Breast epithelium (tissue), 4 donors: ENCODE measurements at places on chromosomes 13 and 19. TPM values are rescaled to one million over a fixed set of nuclear protein-coding genes. Genes with fewer than 3 reads are reported as not detected.

DNA sequence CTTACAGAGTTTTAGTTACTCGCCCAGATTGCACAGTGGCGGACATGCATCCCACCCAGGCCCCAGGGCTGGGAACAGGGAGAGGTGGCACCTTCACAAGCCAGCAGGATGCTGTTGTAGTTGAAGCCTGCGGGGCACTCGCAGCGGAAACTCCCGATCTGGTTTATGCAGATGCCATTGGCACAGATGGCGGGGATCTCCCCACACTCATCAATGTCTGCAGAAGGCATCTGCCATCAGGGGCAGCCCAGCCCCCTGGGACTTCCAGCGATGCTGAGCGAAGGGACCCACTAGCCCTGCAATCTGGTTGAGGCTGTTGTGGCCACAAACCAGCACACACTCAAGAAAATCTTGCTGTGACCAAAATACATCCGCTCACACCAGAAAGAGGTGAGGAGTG lies 44.6 kb downstream of the CCL25 start:
- no peak for DNase-seq

DNA sequence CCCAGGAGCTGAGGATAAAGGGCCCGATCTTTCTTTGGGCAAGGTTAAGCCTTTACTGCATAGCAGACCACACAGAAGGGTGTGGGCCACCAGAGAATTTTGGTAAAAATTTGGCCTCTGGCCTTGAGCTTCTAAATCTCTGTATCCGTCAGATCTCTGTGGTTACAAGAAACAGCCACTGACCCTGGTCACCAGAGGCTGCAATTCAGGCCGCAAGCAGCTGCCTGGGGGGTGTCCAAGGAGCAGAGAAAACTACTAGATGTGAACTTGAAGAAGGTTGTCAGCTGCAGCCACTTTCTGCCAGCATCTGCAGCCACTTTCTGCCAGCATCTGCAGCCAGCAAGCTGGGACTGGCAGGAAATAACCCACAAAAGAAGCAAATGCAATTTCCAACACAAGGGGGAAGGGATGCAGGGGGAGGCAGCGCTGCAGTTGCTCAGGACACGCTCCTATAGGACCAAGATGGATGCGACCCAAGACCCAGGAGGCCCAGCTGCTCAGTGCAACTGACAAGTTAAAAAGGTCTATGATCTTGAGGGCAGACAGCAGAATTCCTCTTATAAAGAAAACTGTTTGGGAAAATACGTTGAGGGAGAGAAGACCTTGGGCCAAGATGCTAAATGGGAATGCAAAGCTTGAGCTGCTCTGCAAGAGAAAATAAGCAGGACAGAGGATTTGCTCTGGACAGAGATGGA lies 8.4 kb upstream of the CEACAM19 start:
- no peak for DNase-seq

SHANK1 gene
- total RNA-seq: 0.98 TPM

CGB5 gene
- total RNA-seq: not detected

DNA sequence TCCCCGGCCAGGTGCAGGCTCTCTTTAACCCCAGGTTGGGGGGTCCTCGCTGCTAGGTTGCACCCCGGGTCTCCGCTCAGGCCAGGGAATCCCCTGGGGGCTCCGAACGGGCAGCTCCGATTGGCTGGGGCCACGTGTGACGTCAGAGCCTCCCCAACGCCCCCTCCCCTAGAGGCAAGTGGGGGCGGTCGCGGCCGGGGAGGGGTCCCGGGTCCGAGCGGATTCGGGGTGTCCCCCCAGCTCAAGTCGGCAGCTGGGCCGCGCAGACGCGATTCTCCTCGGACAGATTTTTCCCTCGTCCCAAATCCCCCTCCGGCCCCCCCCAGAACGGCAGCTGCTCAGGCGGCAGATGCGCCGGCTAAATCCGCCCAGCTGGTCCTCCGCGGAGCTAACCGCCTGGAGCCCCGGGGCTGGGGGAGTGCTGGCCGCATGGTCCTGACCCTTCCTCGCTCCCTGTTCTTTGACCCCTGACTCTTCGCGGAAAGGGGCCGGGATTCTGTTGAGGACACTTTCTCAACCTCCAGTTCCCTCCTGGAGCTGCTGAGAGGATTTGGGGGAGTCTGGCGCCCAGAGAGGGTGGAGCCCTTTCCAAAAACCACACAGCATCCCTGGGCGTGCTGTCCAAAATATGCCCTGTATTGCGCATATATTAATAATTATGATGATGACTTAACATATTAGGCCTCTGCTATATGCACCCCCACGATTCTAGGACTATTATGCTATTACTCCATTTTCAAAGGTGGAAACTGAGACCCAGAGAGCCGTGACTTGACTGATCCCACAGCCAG lies 25.4 kb upstream of the SEMA6B start:
- no peak for DNase-seq

- no peak for DNase-seq
Measured at GRCh38 chr19:18980432-18981020, 39.5 kb upstream of the HOMER3 start.

OLFM2 gene
- 7.2 TPM for total RNA-seq

TLE2 gene
- total RNA-seq: 25.3 TPM

- DNase-seq: no peak
Measured at GRCh38 chr13:40146611-40147117, 491.2 kb downstream of the COG6 start.

DNA sequence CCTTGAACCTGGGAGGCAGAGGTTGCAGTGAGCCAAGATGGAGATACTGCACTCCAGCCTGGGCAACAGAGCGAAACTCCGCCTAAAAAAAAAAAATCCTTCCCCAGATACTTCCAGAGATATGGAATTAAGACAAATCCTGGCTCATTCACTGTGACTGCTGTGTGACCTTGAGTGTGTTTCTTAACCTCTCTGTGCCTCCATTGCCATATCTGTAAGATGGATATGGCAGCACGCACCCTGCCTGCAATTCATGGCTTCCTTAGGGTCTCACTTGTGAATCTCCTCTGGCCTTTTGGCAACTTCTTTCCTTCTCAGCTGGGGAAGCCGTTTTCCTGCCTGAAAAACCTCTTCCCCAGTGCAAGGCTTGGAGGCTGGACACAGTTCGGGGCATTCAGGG lies 33.8 kb upstream of the ONECUT3 start:
- DNase-seq: no peak

DNA sequence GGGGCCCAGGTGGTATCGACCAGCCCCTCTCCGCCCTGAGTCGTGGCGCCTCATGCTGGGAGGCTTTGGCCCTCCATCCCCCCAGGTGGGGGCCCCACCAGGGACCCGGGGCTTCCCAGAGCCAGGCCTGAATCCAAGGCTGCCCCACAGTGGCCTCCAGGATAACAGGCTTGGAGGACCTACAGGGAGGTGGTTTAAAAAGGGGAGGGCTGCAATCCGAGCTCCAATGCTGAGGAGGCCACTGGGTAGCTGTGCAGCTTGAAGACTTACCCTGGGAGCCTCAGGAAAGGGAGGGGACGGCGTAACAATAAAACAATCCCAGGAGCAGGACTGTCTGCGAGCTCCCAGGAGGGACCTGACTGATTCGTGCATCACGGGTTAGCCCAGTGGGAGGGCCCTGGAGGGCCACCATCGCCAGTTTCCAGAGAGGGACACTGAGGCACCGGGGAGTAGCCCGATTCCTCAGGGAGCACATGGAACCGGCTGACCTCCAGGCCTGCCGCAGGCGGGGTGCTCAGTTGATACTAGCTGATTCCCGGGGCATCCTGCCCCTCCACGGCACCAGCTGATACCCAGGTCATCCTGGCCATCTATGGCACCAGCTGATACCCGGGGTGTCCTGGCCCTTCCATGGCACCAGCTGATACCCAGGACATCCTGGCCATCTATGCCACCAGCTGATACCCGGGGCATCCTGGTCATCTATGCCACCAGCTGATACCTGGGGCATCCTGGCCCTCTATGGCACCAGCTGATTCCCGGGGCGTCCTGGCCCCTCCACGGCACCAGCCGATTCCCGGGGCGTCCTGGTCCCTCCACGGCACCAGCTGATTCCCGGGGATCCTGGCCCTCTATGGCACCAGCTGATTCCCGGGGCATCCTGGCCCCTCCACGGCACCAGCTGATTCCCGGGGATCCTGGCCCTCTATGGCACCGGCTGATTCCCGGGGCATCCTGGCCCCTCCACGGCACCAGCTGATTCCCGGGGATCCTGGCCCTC lies 3.7 kb upstream of the C2CD4C start:
- DNase-seq: no peak

- DNase-seq: no peak
Measured at GRCh38 chr13:26679411-26680122, 81.0 kb downstream of the GPR12 start.

DNA sequence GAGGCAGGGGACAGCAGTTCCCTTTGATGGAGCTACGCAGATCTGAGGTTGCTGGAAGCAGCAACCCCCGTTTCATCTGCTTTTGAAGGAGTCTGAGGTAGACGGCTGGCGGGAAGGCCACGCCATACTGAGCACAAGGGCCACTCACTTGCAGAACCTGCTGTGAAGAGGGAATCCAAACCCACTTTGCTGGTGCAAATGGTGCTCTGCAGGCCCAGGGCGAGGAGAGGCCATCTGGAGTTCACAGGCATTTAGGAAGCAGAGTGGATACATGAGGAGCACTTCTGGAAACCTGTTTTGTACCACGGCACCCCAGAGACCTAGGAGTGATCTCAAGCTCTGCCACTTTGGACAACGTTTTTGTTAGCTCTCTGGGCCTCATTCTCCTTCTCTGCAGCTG lies 227.8 kb downstream of the UQCRFS1 start:
- no peak for DNase-seq

DNA sequence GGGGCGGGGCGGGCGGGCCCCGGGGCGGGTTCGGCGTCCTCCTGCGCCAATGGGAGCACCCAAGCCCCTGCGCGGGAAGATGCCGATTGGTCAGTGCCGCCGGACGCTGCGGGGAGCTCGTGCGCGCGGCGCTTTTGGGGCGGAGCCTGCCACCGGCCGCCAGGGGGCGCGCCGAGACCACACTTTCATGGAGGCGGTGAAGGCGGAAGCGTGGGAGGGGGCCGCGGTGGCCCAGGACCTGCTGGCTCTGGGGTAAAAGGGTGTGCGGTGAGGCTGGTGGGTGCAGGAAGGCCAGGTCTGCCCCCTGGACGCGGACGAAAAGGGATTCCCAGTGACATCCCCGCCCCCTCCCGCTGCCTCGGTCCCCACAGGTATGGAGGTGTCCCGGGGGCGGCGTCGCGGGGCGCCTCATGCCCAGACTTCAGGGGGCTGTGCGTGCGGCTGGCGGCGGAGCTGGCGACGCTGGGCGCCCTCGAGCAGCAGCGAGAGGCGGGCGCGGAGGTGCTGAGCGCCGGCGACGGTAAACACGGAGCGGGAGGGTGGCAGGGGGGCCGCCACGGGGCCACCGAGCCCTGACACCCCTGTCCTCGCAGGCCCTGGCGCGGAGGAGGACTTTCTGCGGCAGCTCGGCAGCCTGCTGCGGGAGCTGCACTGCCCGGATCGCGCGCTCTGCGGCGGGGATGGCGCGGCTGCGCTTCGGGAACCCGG lies at the start of gene FAM98C:
FAM98C (plus strand) TSS at position 127 of the 708 bp plus-strand sequence; CDS start at position 188, 61 bp downstream.
- peak; percentile 98 for DNase-seq

DNA sequence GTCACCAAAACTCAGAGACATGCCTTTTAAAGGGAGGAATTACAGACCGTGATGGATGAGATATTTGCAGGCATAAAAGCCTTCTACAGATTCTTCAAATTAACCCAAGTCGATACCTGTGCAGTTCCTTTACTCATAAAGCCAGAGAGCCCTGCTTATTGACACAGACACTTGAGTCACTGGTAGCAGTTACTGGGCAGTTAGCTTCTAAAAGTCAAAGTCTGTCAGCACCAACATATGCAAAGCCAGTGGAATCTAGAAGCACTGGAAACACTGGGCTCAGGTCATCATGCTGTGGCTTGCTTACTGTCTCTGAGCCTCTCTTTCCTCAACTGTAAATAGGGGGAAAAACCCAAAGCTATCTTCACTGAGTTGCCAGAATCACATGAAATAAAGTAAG lies 25.7 kb upstream of the LRCH1 start:
- DNase-seq: no peak

GRCh38 chr13:114101358-114102130 lies 30.9 kb downstream of the RASA3 start:
- peak; percentile 52 for DNase-seq

GRCh38 chr13:73938372-73939070 lies 195.7 kb downstream of the KLF12 start:
- no peak for DNase-seq

DNA sequence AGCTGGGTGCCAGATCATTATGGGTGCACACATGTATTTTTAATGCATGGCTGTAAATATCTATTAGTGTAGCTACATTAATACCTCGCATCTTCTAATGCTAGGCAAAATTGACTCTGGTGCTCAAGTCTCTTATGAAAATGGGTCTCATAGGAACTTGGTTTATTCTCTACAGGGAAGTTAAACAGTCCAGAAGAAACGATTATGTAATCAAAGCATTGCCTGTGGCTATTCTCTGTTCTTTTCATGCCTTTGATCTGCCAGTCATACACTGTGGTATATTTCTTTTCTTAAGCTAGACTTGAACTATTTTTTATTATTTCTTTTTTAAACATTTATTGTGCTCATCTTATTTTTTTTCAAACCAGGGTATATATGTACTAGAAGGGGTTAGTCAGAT lies 1015.0 kb downstream of the SLITRK1 start:
- no peak for DNase-seq

GRCh38 chr13:27792393-27793218 lies at the start of gene GSX1:
Gene GSX1 (plus strand): TSS chr13:27792483. CDS start chr13:27792691, 208 bp downstream.
- DNase-seq: no peak

GRCh38 chr13:51643882-51644281 lies 59.6 kb downstream of the WDFY2 start:
- no peak for DNase-seq

DNA sequence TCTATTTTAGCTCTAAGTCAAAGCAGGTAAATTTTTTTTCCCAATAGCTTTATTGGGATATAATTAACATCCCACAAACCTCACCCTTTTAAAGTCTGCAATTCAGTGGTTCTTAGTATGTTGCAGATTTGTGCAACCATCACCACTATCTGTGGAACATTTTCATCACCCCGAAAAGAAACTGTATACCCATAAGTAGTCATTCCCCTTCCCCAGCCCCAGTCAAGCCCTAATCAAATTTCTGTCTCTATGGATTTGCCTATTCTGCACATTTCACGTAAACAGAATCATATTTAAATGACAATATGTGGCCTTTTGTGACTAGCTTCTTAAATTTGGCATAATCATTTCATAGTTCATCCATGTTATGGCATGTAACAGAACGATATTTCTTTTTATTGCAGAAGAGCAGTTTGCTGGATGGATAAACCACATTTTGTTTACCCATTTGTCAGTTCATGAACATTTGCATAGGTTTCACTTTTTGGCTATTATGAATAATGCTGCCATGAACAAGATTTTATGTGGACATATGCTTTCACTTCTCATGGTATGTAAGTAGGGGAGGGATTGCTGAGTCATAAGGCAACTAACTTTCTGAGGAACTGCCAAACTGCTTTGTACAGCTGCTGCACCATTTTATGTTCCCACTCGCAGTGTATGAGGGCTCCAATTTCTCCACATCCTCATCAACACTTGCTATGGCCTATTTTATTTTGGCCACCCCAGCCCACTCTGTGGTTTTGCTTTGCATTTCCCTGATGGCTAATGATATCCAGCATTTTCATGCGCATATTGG lies 10.9 kb downstream of the SLC46A3 start:
- DNase-seq: no peak
